ENCODE measurements at places on chromosomes 6 and 20.

- no peak for DNase-seq
These were observed 168.1 kb upstream of the FLRT3 start for GRCh38 chr20:14505476-14505875.

GRCh38 chr6:137277971-137278637 lies 58.9 kb upstream of the IFNGR1 start:
- DNase-seq, result no peak

DNA sequence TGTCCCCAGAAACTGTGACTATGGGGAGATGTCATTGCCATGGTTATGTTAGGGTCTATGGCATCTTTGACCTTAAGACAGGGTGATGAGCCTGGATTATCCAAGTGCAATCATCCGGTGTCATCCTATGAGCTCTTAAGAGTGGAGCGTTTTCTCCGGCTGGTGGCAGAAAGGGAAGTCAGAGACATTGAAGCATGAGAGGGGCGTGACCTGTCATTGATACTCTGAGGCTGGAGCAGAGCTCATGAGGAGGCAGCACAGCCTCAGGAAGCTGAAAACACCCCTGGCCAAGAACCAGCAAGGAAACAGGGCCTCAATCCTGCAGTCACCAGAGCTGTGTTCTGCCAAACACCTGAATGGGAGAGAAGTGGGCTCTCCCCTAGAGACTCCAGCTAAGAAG lies 59.6 kb downstream of the ANKRD60 start:
- no peak for DNase-seq

DNA sequence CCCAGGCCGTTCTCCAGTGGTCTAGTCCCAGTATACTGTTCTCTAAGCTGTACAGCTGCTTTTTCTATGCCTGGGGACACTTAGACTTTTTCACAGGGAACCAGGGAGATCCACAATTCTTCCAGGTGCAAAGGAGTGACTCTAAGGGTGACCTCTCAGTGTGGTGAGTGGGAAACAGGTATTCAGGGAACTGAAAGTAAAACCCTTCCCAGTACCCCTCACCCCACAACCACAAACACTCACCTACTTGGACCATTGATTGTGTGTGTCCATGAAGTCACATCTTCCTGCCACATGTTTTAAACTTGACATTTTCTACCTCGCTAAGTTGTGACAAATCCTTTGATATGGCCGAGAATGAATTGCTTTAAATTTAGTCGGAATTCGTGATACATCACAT lies 183.6 kb downstream of the CLIC5 start:
- DNase-seq, result no peak

DNA sequence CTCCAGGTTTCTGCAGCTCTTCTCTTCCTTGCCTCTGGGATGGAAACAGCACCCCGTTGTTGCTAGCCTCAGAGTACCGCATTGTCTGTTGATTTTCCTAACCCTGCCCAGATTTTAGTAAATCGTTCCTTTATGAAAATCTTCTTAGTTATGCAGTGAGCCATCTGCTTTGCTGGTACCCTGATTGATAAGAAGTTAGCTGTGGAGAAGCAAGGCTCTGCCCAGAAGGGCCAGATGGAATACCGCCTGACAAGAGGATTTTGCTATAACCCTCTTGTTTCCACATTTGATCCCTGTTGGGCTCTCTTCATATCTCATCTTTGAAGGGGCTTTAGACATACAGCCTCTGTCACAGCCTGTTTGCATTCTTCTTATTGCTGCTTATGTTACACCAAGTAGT lies 229.0 kb downstream of the CDKAL1 start:
- DNase-seq, result no peak

- no peak for DNase-seq
These were observed 206.7 kb downstream of the MANEA start for GRCh38 chr6:95784019-95784418.

DNA sequence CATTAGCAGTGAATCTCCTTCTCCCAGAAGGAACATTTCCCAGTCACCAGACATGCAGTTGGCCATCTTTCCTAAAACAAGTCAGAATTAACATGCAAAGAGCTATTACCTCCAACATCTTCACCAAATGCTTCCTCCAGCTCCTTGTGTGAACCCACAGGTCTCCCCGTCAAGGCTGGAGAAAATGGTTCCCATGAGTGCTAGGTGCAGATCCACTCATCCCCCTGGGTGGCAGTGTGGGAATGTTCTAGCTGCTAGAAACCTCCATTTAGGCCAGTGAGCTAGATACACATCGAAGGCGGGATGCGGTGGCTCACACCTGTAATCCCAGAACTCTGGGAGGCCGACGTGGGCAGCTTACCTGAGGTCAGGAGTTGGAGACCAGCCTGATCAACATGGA lies 603.9 kb upstream of the SLC35B3 start:
- no peak for DNase-seq

DNA sequence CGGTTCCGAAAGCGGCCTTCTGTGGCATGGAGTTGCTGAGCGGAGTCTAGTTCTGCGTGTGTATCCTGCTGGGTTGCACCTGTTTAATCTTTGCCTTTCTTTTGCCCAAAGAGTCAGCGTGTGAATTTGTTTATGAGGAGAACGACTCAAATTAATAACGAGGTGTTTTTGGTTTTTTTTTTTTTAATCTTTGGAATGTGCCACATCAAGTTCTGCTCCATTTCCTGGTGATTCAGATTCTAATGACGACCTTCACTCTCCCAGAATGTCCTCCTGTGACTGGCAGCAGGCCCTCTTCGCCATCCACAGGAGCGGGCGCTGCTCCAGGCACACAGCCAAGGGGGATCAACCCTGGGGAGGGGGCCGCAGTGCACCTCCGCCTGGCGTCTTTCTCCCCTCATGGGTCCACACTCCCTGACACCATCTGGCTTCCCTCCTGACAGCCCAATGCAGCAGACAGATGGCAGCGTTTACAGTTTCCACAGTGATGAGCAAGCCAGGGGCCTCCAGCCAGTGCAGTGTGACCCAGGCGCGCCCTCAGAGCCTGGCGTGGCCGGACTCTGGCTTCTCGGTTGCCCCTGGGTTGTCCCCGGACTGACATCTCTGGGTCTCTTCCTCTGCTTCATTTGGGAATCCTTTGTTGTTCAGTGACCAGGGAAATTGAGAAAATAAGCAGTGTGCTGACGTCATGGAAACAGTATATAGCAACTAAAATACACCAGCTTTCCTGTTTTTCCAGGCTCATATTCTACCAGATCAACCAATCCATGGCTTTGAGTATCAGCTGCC lies 27.5 kb upstream of the AFDN start:
- DNase-seq, result no peak

- DNase-seq, result no peak
These were observed 70.4 kb downstream of the ABHD12 start for GRCh38 chr20:25320035-25320800.

DNA sequence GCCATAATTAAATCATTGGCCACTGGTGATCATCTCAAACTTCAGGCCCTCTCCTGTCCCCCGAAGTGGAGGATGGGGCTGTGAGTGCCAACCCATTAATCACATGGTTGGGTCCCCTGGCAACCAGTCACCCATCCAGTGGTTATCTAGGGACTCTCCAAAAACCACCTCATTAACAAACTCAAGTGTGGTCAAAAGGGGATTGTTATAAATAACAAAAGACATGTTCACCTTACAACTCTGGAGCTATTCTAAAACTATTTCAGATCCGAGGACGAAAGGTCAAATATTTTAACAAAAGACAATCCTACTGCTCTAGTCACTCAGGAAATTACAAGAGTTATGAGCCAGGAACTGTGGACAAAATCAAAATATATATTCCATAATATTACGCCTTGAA lies 95.5 kb upstream of the PRND start:
- DNase-seq, result no peak

DNA sequence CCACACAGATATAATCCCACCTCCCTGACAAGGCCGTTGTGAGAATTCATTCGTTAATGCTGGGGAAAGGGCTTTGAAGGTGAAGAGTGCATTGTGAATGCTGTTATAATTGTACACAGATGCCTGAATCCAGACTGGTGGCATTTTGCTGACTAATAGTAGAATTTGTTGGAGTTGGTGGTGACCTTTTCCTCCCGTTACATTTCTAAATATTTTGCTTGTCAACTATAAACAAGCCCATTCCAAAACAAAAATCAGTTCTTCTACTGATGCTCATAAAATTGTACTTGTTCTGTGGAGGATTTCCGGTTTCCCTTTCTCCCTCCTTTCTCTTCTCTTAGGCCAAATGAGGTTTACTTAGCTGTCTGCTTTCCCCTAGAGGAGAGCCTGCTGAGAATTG lies 253.1 kb upstream of the SUPT3H start:
- no peak for DNase-seq

DNA sequence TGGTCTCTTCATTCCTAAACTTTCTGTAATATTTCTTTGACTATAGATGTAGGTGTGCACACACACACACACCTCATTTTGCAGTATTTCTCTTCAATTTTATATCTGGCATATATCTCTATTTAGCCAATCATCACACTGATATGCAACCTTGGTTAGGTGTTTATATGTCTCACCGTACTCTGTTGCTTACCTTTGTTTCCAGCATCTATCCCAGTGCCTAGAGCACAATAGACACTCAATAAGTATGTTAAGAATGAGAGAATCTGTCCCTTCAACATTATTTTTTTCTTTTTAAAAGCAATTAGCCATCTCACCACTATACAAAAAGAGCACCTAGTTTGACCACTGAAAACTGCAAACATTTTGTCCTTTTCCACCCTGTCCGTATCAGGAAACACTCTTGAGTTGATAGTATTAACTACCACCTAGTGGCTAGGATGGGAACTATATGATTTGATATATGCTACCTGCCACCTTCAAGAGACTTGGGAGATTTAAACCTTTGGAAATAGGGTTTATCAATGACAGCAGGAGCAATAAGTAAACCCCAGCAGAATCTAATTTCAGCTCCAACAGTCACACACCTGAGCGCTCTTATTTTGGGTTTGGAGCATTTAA lies 48.7 kb upstream of the RSPO3 start:
- peak; percentile 1 for DNase-seq

DNA sequence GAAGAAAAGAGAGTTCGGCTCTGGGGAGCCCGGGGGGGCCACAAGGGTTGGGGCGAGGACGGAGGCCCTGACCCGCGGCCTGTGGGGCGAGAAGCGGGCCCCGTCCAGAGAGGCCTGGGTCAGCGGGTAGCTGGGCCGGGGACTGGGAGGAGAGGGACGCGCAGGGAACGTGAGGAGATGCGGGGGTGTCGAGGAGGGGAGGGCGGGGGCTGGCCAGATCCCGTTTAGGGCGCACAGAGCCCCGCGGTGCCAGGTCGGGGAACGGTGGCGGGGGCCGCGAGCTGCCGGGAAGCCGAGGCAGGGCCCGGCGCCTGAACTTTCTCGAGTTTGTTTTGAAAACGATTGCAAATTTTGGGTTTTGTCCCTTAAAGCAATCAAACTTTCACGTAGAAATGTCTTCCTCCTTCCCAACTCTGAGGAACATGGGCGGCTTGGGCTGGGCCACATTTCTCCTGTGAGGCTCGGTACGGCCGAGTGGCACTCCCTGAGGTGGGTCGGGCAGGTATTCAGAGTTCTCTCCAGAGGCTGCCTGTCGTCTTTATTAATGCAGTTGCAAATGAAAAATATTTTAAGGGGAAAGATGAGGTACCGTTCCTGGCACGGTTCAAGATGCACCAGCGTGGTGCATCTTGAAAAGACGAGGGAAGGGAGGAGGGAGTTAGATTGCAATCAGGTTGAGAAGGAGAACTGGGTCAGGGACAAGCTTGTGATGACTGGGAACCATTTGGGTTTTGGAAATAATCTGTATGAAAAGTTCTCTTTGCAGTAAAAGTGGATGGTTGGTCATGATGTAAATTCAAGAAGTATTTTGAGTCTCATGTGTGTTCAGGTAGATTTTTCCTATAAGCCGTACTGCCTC lies 972 bp downstream of the RNF8 start:
- peak; percentile 10 for DNase-seq

DNA sequence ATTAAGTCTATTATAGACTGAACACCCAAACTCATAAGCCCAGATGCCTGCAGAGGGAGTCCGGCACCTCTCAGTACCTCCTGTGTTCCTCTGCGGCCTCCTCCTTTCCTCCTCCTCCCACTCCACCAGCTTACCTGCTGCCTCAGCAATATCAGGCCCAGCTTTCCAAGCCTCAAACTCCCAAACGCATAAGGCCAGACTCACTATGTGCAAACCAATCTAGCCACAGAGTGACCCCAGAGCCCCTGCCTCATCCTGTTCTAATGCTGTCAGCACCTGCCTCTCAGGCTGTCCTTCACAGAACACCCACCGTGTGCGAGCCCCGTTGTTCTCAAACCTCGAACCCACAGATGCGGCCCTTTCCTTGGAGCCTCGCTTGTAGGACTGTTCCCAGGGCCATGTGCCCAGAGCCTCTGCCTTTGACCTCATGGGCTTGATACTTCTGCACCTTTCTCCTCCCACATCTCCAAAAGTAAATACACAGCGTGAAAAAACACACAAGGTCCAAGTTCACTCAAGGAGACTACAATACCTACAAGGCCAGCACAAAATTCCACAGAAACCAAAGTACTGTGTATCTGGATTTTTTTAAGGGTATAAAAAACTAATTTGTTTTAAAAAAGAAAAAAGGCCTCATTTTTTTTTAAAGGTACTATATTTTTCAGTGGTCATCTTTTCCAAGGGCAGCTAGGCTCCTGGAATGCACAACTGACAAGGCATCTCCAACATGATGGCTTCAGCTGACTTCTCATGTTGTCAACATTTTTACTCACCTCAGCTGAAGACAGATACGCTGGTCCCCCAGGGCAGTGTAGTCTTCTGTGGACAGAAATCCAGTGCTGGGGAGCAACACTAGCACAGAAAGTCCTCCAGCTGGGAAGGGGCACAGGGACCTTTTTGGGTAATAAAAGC lies 52.3 kb downstream of the ABHD12 start:
- DNase-seq, result no peak

DNA sequence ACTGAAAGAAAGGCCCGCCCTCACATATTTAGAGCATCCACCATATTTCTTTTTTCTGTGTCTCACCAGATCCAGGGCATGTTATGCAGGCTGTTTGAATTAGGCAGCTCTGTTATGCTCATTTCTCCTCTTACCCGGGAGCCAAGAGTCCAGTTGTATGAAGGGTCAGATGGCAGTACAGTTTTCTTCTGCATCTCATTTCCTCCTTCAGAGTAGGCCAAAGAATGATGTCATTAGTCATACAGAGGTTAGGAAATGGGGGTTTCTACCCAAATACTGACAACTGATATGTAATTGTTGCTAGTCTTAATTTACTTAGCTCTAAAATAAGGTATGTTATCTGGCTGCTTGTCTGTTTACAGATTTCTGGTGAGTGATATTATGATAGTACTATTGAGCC lies 130.8 kb downstream of the SOBP start:
- no peak for DNase-seq

GRCh38 chr6:133062077-133062476 lies 179.1 kb upstream of the EYA4 start:
- no peak for DNase-seq

DNA sequence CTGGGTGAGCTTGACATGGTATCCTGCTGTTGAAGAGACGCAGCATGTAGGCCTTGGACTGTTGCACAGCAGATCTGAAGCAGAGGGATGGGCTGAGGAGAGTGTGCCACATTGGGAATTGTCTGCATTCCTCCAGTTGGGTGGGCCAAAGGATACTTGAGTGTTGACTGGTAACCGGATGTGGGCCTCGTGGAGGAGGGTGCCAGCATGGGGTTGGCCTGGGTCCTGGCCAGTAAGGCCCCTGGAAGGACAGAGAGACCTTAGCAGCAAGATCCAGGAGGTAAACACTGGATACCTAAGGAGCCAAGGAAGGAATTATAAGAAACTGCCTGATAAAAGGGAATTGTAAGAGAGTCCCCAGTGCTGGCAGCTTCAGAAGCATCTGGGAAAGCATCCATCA lies 76.9 kb downstream of the FIG4 start:
- DNase-seq, result no peak

All from common myeloid progenitor, CD34-positive (primary cell).